Myocyte (in vitro differentiated cells): ENCODE measurements at places on chromosomes 12 and 14. TPM values are rescaled to one million over a fixed set of nuclear protein-coding genes. Genes with fewer than 3 reads are reported as not detected.

The PZP gene
- total RNA-seq: not detected in 2 replicates

The TMTC1 gene
- 109 and 159 TPM in 2 replicates for total RNA-seq

The FAM181A gene
- total RNA-seq: not detected in 2 replicates

The NEDD1 gene
- 23.8 and 27.7 TPM in 2 replicates for total RNA-seq

The TEX52 gene
- not detected in 2 replicates for total RNA-seq

The ACTN1 gene
- 171 and 188 TPM in 2 replicates for total RNA-seq

The RNASE12 gene
- total RNA-seq: not detected in 2 replicates

The TBX3 gene
- total RNA-seq: 7.0 and 8.8 TPM in 2 replicates

The NEMF gene
- 58.2 and 72.9 TPM in 2 replicates for total RNA-seq

The KLHL33 gene
- total RNA-seq: 0.05 and 0.16 TPM in 2 replicates

The TGFB3 gene
- 30.6 and 44.6 TPM in 2 replicates for total RNA-seq

The ANGEL1 gene
- 15.0 and 18.7 TPM in 2 replicates for total RNA-seq

The KRT2 gene
- total RNA-seq: not detected in 2 replicates

The ZBTB42 gene
- 7.6 TPM in 2 replicates for total RNA-seq

The A2ML1 gene
- total RNA-seq: not detected in 2 replicates

The LHX5 gene
- not detected in 2 replicates for total RNA-seq

The GUCY2C gene
- total RNA-seq: not detected in 2 replicates

The TSHR gene
- not detected in 2 replicates for total RNA-seq

The SPTB gene
- total RNA-seq: 4.3 and 4.6 TPM in 2 replicates

The PTHLH gene
- 1.3 and 3.3 TPM in 2 replicates for total RNA-seq

The PLA2G1B gene
- not detected in 2 replicates for total RNA-seq

The FLRT2 gene
- 19.6 and 37.3 TPM in 2 replicates for total RNA-seq

The A2M gene
- total RNA-seq: 0.99 and 18.9 TPM in 2 replicates

The LAG3 gene
- 0.57 TPM in 1 of 2 replicates, not detected in the other for total RNA-seq

The HOXC12 gene
- total RNA-seq: 0.31 and 0.62 TPM in 2 replicates

The ACRBP gene
- total RNA-seq: 0.16 TPM in 2 replicates

The RNASE7 gene
- 0.16 TPM in 1 of 2 replicates, not detected in the other for total RNA-seq

The PDE6H gene
- total RNA-seq: not detected in 2 replicates

The HRK gene
- total RNA-seq: not detected in 2 replicates

The NOXRED1 gene
- total RNA-seq: not detected in 2 replicates

The SPIC gene
- not detected in 2 replicates for total RNA-seq

The PTPRB gene
- 2.0 and 2.3 TPM in 2 replicates for total RNA-seq

The CLEC4D gene
- not detected in 2 replicates for total RNA-seq

The KRT74 gene
- total RNA-seq: not detected in 2 replicates

The EPS8 gene
- total RNA-seq: 65.2 and 80.3 TPM in 2 replicates

The SLC25A21 gene
- total RNA-seq: 0.91 and 1.9 TPM in 2 replicates

The CPM gene
- total RNA-seq: 3.0 and 3.2 TPM in 2 replicates

The NFYB gene
- 12.8 and 33.2 TPM in 2 replicates for total RNA-seq

The FAM216A gene
- 32.7 and 40.7 TPM in 2 replicates for total RNA-seq

The GCH1 gene
- total RNA-seq: 2.2 and 2.5 TPM in 2 replicates

The L3HYPDH gene
- total RNA-seq: 44.3 and 58.1 TPM in 2 replicates

The PTPN11 gene
- 92.8 and 108 TPM in 2 replicates for total RNA-seq

The ASCL4 gene
- not detected in 2 replicates for total RNA-seq

The OR4M1 gene
- not detected in 2 replicates for total RNA-seq

The ITGB7 gene
- total RNA-seq: 0.16 and 0.32 TPM in 2 replicates
